ENCODE measurements at places on chromosomes 13 and 19. TPM values are rescaled to one million over a fixed set of nuclear protein-coding genes. Genes with fewer than 3 reads are reported as not detected.
A peak's percentile ranks its signal among the peaks of the same experiment; 100 is the strongest.

- DNase-seq = no peak
Observed at GRCh38 chr13:112978561-112979405, 9.8 kb downstream of the MCF2L start.

Gene ANGPTL4
- 1.6 TPM for polyA plus RNA-seq

DNA sequence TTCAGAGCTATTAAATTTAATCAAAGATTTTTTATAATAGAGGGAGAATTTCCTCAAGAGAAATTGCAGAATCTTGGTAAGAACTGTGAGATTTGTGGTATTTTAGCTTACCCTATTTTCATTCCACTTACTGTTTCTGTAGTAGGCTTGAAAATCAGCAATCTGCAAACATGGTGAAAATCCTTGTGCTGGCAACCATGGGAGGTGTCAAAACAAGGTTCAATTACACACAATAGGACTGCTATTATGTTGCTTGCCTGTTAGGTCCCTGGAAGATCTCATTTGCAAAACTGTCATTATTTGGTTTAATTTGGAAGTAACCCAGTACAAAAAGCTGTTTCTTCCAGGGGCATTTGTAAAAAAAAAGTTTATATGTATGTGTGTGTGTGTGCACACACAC lies 662.8 kb upstream of the SLITRK6 start:
- no peak for DNase-seq

- DNase-seq = no peak
Observed at GRCh38 chr19:47096721-47097120, 16.9 kb downstream of the ZC3H4 start.

Gene OSCAR
- polyA plus RNA-seq = 0.18 TPM

DNA sequence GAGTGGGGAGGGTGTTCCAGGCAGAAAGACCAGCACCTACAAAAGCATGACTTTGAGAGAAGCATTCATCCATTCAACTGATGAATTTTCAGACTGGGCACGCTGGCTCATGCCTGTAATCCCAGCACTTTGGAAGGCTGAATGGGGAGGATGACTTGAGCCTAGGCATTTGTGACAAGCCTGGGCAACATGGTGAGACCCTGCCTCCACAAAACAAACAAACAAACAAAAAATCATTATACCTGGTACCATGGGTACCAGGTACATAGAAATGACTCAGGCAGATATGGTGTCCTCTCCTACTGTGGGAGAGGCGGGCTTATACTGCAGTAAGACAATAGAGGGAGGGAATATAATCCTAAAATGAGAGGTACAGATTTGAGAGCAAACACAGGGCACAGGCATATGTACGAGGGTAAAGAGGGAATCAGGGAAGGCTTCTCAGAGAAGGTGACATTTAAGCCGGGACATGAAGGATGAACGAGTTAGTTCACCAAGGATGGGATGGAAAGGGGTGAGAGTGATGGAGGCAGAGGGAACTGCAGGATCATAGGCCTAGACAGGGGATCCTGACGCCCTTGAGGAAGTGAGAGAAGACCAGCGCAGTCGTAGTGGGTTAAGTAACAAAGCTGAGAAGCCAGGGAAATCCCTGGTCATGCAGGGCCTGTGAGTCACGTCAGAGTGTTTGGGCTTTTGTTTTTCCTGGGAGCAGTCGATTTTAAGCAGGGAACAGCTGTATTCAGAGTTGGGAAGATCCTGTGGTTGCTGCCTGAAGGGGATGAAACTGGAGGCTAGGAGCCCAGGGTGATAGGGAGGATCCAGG lies 2.9 kb downstream of the CYP2S1 start:
- DNase-seq = no peak

Gene ATP12A
- polyA plus RNA-seq = 18.6 TPM

GRCh38 chr13:43289470-43290255 lies 266.3 kb downstream of the DNAJC15 start:
- DNase-seq = no peak

Gene LIM2
- 0.24 TPM for polyA plus RNA-seq

GRCh38 chr19:1361601-1362386 lies 21.9 kb upstream of the NDUFS7 start:
- DNase-seq = no peak

- DNase-seq = peak; percentile 57
Observed at GRCh38 chr19:46076951-46077814, 36.4 kb upstream of the IGFL4 start.

DNA sequence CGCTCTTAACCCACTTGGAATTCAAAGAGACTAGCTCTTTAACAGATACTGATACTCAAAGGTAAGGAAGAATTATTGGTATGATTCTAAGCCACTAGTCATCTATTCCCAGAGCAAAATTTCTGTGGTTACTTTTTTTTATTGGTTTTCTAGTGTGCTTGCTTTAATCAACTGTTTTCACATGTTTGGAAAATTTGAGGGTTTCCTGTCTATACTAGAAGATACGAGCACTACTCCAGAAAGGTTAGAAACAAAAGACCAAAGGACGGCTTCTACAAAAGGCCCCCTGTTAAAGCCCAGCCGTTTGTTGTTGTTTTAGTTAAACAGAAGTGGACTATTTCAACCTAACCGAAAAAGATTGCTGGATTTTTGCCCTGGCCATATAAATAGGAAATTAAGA lies 18.5 kb upstream of the LPAR6 start:
- no peak for DNase-seq

Gene PCDH9
- polyA plus RNA-seq = 16.5 TPM

Gene PRR36
- polyA plus RNA-seq = 6.2 TPM

GRCh38 chr19:37519890-37520289 lies 13.2 kb downstream of the ZNF793 start:
- no peak for DNase-seq

- DNase-seq = no peak
Observed at GRCh38 chr13:64428196-64428595, 2801.9 kb downstream of the PCDH9 start.

All from right renal pelvis (tissue), 4 donors.